ENCODE measurements at places on chromosomes 3 and 15.

DNA sequence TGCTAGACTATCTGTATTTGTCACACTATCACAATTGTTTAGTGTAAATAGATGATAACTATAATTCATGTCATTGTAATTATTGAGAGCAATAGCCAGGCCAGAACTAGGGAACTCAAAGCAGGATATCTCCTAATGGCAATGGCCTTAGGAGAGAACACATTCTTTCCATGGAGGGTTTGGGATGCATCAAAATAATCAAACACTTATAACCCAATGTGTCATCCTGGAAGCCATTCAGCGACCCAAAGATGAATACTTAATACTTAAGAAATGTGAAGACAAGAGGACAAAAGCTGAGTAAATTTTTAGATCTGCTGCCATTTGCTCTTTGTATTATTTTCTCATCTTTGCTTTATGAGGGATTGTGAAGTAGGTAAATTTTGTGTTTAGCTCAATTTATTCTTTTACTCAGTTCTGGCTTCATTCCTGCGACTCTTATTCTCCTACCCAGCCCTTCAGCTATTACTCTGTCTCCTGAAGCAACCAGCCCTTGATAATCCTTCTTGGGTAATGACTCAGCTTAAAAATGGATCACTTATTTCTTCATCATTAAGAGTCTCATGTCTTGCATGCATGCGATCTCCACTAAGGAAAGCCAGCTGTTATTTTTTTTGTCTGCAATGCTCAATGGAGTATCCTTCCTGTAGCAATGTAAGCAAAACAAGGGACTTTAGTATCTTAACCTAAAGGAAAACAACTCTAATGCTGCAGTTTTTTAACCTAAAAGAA, 2.0 kb downstream of the OR4F15 start:
- DNase-seq = no peak

DNA sequence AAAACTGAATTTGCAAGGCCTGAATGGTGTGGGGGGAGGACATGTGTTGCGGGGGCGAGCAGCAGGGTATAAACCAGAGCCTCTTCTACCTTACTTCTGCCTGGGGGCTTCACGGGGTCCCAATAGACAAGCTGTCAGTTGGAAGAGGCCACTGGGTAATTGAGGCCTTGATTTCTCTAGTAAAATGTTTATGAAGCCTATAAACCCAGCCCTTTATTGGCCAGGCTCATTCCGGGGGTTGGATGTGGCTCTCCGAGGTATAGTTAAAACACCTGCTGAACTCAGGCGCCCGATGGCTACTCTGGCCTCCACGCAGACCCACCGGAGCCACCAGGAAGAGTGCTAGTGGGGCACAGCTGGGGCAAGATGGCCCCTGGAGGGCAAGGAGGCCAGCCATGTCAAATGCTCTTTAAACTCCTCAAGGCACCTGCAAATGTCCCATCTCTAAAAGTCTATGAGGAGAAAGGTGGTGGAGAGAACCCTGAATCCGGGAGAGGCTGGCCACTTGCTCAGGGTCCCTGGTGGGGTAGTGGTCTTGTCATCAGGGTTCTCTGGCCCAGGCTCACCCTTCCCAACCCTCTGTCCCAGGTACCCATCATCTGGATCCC, 34.3 kb downstream of the IGDCC3 start:
- peak; percentile 41 for DNase-seq

GRCh38 chr3:181971424-181971823, 259.7 kb downstream of the SOX2 start:
- DNase-seq = no peak

DNA sequence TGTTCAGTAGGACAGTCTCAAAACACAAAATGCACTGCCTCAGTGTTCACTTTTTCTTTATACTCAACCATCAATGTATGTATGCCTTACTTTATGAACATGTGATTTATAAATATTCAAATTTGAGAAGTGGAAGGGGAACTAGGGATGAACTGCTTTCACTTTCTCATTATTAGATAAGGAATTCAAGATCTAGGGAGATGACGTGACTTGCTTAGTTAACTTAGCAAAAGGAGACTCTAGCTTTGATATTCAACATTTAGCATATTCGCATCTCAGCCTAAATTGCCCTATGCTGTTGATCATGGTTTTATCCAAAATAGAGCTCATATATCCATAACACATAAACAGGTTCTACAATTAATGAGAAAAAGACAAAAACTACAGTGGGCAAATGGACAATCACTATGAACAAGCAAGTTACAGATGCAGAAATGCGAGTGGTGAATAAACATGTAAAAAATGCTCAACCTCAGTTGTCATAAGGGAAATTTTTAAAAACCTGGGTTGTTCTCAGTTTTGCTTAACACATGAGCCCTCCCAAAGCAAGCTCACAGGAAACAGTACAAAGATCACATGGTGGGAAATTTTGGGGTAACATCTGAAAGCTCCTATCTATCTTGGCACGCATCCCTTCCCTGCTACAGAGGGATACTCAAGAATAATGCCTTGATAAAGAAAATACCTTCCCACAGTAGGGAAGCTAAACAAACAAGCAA, 269.8 kb downstream of the THRB start:
- no peak for DNase-seq

DNA sequence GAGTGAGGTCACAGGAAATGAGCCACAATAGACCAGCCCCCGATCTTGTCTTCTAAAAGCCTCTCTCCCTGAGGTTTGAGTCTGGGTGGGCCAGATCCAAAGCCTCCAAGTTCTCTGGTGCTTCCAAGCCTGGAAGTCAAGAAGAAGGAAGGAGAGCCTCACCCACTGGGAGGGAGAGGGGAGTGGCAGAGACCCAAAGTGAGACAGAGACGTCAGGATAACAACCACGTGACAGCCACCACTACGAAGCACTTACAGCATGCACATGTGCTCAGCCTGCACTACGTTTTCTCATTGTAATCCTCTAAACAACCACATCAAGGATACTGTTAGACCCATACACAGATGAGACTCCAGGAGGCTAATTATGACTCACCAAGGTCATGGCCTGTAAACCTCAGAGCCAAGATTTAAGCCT, 197.3 kb upstream of the LINGO1 start:
- DNase-seq = peak; percentile 23

- peak; percentile 64 for DNase-seq
Observed at GRCh38 chr3:10437995-10438901, 67.1 kb downstream of the ATP2B2 start.

DNA sequence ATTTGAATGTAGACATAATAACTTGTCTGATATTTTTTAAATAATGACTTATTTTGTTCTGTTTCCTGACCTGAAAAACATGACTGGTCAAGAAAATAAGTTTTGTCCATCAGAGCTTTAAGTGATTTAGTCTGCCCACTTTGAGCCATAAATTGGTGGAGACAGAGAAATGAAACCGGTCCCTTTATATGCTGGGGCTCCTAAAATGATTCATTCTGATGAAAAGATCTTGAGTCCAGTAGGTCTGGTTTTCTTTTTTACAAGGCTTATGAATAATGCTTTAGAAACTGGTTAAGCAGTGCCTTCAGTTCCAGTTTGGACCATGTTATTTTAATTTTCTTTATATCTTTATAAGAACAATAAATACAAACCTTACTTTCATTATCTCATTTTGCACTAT, 293.2 kb downstream of the DIPK2A start:
- no peak for DNase-seq

DNA sequence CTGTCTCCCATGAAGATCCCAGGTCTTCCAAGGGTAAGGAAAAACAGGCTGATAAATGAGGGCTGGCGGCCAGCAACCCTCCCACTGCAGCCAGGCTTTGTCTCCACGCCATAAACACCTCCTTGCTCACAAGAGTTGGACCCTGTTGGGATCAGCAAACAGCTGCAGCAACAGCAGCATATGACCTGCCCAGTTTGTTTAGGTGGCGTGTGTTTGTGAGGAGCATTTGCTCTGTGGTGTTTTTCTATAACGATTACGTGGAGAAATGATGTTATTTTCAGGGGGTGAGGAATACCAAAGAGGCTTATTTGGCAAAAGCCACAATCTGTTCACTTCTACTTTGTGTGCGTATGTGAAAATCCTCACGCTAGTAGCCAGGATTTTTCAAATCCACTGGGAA, 58.5 kb downstream of the RFTN1 start:
- no peak for DNase-seq

DNA sequence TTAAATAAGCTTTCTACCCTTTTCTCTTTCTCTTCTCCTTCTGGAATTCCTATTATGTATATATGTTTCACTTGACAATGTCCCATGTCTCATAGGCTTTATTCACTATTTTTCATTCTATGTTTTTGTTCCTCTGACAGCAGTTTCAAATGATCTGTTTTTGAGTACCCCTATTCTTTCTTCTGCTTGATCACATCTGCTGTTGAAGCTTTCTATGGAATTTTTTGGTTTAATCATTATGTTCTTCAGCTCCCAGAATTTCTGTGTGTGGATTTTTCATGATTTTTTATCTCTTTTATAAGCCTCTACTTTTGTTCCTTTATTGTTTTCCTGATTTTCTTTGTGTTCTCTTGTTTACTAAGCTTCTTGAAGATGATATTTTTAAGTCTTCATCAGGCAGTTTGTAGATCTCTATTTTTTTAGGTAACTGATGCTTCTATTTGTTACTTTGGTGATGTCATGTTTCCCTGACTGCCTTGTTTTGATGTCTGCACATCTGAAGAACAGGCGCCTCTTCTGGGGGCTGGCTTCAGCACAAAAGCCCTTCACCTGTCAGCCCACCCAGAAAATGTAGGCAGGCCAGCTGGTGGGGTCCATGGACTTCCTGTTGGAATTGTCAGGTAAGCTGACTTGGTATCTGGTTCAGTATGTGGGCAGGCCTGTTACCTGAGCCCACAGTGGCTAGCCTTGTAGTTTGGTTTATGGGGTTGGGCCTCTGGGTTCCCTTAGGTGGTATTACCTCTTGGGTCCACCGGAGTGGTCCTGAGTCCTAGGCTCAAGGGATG, 15.8 kb downstream of the FAM227B start:
- no peak for DNase-seq

GRCh38 chr3:117059067-117059955, 349.7 kb downstream of the TUSC7 start:
- DNase-seq = no peak

GRCh38 chr15:82568986-82569385, 28.7 kb upstream of the RPS17 start:
- DNase-seq = peak; percentile 44

DNA sequence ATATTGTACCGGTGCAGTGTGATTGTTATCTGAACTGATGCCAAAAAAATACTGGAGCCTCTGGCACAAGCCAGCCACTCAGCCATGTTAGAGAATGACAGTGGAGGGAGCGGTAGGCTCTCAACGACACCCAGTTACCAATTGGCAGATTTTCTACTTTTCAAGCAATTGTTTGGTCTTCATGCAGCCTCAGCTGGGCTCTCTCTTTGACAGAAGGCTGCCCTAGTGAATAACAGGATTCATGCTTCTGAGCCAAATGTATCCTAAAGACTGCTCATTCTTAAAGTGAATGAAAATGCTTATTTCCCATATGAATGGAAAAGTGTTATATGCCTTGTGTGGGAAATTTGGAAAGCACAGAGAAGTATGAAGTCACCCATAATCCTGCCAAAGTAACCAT, 261.2 kb upstream of the TRIM42 start:
- DNase-seq = no peak

- no peak for DNase-seq
Observed at GRCh38 chr15:68374168-68374745, 57.7 kb downstream of the ITGA11 start.

- no peak for DNase-seq
Observed at GRCh38 chr3:183285318-183285717, 32.3 kb downstream of the B3GNT5 start.

- DNase-seq = no peak
Observed at GRCh38 chr3:158845765-158846350, 44.0 kb downstream of the MFSD1 start.

GRCh38 chr15:72421484-72421883, 23.4 kb downstream of the TMEM202 start:
- DNase-seq = no peak

DNA sequence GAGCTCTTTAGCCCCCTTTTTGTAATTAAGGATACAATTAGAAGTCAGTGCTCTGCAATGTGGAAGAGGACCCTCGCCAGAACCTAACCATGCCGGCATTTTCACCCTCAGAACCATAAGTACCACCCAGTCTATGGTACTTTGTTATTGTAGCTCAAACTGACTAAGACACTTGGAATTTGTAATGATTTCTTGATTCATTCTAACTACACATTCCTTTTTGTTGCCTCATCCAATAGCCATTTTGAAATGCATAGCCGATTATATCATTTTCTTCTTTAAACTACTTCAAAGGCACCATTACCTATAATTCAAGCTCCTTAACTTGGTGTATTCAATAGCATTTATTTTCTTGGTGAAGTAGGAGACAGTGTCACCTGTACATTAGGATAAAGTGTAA, 61.4 kb downstream of the GLB1 start:
- no peak for DNase-seq

DNA sequence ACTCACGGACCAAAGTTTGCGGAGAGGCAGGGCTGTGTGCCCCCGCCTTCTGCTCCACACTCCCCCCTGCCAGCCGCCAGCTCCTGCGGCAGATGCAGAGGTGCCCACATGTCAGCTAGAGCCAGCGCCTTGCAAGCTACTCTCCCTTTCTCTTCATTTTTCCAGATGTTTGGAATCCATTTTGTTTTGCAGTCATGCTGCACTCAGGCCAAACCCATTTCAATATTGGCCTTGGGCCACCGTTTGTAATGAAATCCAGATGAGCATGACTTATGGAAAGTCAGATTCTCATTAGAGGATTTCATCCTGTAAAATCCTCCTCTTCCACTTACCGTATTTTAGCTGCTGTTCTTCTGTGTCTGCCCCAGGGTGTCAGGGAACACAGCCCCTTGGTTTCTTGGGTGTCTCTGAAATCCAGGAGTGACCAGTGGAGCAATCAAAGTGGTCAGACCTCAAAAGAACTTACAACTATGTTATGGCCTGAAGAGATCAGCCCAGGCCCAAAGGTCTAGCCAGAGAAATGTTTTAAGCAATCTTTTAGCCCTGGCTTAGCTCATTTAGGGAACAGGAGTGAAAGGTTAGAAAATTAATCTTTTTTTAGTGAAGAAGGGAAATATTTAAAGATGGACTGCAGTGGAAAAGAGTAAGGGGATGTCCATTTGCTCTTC, 65.8 kb downstream of the AAGAB start:
- DNase-seq = no peak

GRCh38 chr15:89168316-89168833, 53.0 kb downstream of the RLBP1 start:
- DNase-seq = no peak

DNA sequence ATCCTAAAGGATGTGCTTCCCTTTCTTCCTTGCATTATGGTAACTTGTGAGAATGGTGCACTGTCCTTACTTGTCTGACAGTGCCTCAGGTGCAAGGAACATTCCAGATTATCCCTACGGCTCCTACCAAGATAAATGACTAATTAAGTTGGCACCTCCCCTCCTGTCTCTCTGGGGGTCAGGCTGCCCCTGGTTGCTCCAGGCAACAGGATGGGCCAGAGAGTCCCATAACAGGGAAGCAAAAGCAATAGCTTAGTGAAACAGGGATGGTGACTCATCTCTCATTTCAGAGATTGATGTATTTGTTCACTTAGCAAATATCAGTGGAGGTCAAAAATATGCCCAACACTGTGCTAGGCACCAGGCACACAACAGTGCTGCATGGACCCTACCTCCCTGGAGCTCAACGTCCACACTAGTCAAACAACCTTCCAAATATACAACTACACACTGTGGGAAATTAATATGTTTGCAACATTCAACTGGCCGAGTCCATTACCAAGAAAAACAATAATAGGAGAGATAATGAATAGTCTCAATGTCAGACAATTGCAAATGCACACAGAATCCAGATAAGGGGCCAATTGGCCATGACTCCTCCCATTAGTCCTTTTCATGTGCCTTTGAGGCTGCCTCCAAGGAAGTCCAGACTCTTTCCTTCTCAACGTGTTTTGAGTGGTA, 249.0 kb downstream of the TLE3 start:
- no peak for DNase-seq

- no peak for DNase-seq
Observed at GRCh38 chr3:58260733-58261132, 23.1 kb downstream of the ABHD6 start.

Measured in spleen (tissue), 13 donors.